ENCODE measurements at places on chromosomes 1 and 21. TPM values are rescaled to one million over a fixed set of nuclear protein-coding genes. Genes with fewer than 3 reads are reported as not detected.
A peak's percentile ranks its signal among the peaks of the same experiment; 100 is the strongest.

DNA sequence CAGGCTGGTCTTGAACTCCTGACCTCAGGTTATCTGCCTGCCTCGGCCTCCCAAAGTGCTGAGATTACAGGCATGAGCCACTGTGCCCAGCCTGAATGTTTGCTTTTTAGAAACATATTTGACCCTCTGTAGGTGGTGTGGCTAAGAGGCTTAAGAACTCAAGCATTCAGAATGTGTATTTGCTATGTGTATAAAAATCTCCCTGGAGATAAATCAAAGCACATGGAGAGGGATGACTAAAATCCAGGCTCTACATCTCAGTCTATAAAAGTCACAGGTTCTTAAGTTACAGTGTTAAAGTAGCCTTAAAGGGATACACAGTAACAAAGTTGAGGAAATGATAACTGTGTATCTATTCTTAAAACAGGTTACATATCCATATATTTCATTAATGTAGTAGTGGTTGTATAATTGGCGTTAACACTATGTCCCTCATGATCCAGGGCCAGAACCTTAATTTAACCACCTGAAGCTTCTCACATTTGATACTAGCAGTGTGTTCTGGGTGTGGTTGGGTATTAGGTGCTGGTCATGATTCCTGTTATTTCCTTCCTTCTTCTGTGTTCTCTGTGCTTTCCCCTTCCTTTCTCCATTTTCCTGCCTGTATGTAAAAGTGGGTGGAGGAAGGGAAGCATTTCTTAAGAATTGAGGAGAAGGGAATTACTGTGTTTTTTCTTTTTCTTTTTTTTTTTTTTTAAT lies 16.2 kb downstream of the GIPC2 start:
- no peak for DNase-seq

Gene DMRTA2
- not detected for polyA plus RNA-seq

Gene SLAMF9
- not detected for polyA plus RNA-seq

GRCh38 chr1:174605198-174605597 lies 157.4 kb downstream of the GPR52 start:
- no peak for DNase-seq

DNA sequence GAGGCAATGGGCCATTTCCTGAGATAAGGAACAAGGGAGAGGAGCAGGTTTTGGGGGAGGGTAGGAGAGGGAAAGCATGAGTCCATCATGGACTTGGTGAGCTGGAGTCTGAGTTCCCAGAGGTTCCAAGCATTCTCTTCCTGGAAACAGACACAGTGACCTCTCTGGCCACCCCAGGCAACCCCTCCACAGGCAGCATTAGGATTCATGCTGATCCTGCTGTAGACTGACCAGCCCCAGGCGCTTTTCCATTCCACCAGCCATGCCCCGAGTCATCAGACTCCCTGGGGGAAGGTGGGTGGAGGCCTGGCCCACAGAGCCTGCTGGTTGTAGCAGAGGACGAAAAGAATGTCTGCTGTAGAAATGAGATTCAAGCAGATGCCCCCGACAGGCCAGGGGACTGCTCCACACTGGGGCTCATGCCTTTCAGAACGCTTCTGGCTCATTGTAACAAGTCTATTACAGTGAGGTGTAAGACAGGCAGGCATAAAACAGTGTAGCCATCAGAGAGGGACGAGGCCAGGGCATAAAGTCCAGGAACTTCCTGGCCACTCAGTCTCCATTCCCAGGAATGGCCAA lies 52.2 kb downstream of the KCND3 start:
- DNase-seq: no peak

Gene B3GALT5
- polyA plus RNA-seq: 1.5 TPM

DNA sequence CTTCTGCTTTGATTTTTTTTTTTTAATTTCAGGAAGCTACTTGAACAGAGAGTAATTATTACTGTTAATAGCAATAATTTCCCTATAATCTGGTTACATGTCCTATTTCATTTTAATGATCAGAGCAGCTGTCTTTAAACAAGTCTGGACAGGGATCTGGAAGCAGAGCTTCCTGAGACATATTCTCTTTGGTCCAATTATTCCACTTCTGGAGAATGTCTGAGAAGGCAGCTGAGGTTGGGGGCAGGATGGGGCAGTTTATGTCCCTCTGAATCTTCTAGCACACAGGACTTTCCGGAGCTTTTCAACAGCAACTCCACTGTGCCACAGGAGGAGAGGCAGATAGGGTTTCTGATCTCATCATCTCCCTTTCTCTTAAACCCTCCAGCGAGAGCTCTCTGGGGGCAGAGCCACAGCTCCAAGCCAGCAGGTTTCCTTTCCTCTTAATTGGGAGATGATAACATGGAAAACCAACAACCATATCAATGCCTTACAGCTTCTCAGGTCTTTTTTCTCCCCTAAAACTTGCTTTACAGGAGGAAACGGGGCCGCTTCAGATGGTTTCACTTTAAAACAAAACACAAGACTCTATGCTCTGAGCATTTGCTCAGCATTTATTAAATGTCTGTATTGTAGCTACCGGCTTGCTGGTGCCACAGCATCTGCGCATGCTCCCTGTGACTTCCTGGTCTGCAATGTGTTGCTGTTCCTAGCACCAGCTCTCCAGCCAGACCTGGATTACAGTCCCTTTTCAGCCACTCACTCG lies 425.7 kb upstream of the USP24 start:
- no peak for DNase-seq

- DNase-seq: no peak
Measured at GRCh38 chr1:235057385-235058306, 71.0 kb downstream of the TOMM20 start.

GRCh38 chr1:28591708-28592320 lies at the start of gene RAB42:
TSS of gene RAB42 (plus strand) at chr1:28592265. CDS start at chr1:28592512, 247 bp downstream.
- DNase-seq: no peak

DNA sequence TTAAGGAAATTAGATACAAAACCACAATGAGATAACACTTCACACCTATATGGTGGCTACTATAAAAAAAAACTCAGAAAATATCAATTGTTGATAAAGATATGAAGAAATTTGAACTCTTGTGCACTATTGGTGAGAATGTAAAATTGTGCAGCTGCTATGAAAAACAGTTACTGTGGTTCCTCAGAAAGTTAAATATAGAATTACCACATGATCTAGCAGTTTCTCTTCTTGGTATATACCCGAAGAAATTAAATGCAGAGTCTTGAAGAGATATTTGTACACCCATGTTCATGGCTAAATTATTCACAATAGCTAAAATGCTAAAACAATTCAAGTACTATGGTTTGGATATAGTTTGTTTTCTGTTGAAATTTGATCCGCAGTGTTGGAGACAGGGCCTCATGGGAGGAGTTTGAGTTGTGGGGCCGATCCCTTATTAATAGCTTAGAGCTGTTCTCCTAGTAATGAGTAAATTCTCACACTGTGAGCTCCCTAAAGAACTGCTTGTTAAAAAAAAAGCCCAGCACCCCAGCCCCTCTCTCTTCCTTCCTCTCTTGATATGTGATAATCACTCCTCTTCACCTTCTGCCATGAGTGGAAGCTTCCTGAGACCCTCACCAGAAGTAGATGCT lies 1412.1 kb downstream of the PLA2G4A start:
- no peak for DNase-seq

Gene HEYL
- polyA plus RNA-seq: 23.4 TPM

- DNase-seq: no peak
Measured at GRCh38 chr21:41317458-41317857, 857 bp downstream of the FAM3B start.

Gene C4BPB
- 0.74 TPM for polyA plus RNA-seq

Gene TRIM62
- polyA plus RNA-seq: 7.0 TPM

DNA sequence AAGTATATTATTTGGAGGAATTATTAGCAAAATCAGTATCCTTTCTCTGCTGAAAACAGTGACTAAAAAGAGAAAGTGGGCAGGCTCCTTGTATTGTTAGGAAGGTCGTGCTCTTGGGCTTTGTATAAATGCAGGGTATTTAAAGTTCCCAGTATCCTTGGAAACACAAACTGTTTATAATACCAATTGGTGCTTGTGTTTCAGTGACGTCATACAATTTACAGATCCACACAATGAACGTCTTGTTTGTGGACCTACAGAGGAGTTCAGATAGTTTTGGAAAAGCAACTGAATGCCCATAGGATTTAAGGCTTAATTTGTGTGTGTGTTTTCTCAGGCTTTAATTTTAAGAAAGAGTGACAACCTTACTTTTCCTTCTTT lies 168.2 kb downstream of the RASAL2 start:
- DNase-seq: peak; percentile 36

DNA sequence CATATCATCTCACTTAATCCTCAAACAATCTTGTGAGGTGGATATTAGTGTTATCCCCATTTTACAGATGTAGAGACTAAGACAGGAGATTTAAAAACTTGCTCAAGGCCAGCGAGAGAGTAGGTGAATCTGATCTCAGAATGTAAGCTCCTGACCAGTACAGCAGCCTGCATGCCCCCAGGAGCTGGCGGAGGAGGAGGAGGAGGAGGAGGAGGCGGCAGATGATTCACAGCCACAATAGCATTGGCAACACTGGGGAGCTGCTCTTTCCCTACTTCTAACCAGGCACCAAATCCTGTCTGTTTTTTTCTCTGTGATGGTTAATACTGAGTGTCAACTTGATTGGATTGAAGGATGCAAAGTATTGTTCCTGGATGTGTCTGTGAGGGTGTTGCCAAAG lies 243.2 kb downstream of the ATG4C start:
- DNase-seq: no peak

Gene CLK2
- 90.5 TPM for polyA plus RNA-seq

- no peak for DNase-seq
Measured at GRCh38 chr1:223543560-223543959, 121.9 kb downstream of the CAPN8 start.

- no peak for DNase-seq
Measured at GRCh38 chr1:112779665-112780526, 64.8 kb upstream of the PPM1J start.

DNA sequence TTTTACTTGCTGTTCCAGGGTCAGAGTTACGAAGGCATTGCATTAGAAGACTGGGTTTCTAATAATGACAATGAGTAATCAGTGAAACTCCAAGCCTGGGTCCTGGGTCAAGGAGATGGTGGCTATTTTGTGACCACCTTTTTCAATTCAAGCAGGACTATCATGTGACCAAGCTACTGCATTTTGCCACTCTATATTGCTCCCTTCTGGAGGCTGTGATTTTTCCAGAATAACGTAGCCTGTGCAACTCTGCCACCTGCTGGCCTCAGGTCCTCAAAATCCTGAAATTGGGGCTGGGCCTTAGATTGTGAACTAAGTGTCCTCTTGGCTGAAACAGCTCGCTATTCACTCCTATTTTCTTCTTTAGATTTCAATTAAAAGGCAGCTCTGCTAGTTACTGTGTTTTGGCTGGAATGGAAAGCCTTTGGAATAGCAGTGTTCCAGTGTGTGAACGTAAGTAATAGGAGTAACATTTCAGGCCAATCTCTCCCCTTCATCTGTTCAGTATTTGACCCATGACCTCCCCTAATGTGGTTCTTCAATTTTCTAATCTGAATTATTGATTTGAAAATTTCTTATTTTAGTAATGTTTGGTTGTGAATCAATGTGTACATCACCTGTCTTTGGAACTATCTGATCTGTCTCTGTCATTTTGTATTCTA lies 52.9 kb upstream of the CD46 start:
- peak; percentile 42 for DNase-seq

GRCh38 chr21:25400427-25400826 lies 206.9 kb downstream of the MRPL39 start:
- DNase-seq: no peak

Gene KIRREL1
- polyA plus RNA-seq: 200 TPM
